Transverse colon (tissue), 4 donors: ENCODE measurements at places on chromosomes 12 and 14. TPM values are rescaled to one million over a fixed set of nuclear protein-coding genes. Genes with fewer than 3 reads are reported as not detected.

DNA sequence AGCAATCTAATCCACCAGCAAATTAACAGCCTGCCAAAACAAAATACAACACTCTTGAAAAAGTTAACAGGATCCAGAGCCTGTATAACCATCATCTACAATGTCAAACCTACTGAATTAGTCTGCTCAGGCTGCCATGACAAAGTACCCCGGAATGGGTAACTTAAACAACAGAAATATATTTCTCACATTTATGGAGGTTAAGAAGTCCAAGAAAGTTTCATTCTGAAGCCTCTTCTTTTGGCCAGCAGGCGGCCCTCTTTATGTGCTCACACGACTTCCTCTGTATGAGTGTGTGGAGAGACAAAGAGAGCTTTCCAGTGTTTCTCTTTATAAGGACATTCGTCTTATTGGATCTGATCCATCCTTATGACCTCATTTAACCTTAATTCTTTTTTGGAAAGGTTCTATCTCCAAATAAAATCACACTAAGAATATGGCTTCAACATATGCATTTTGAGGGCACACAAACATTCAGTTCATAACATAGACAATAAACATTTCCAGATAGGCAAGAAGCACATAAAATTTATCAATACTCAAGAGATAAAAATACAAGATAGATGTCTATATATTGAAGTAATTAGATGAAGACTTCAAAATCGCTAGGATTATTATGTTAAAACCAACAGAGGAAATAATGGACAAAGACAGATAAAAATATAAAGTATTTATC lies 5.9 kb upstream of the RERG start:
- DNase-seq = peak; percentile 42

DNA sequence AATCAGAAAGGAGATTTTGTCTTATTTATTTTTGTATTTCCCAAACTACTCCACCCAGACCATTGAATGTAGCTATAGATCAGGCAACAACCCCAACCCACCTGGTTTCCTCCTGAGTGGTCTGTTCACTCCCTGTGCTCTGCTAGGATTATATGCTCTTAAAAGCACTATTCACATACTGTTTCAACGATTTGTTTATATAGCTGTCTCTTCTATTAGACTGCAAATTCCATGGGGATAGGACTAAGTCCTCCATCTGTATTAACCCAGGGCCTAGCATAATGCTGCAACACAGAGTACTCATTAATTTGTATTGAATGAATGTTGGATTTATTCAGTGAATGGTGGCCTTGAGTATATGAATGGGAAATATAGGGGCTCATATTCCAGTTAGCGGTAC lies 307.6 kb downstream of the RAD51B start:
- no peak for DNase-seq

GRCh38 chr12:15393037-15393436 lies 70.7 kb downstream of the PTPRO start:
- no peak for DNase-seq

GRCh38 chr14:37170237-37170636 lies 2.2 kb downstream of the SLC25A21 start:
- no peak for DNase-seq

- no peak for DNase-seq
These were observed 188.7 kb upstream of the IGF1 start for GRCh38 chr12:102669056-102669455.

DNA sequence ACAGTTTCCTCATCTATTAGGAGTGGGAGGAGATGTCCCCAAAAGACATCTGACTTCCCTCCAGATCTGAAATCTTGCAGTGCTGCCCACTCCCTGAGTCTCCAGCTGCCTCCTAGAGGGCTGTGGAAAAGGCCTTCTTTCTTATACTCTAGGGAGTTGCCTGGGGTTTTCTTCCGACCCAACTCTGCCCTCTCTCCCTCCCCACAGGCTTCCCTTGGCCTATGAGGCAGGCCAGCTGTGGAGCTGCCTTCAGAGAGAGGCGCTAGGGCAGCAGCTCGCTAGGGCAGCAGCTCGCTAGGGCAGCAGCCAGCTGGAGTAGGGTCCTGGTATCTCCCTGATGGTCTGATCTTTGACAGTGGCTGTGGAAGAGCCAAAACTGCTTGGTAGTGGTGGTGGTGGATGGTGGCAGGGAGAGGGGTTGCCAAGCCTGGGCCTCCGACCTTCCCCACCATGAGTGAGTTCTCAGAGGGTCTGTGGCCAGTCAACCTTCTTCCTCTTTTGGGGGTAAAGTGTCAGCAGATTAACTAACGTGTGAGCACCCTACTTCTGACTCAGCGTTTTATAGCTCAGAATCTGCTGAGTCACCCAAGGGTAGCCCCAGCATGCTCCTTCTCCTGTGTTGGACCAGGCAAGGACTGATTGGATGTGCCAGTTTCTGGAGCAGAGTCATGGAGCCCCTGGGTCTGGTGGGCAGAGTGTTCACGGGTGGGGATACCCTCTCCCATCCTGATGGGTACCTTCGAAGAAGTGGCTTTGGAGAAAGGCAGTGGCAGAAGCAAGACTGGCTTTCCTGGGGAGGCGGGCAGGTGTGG lies 2.3 kb downstream of the SLC48A1 start:
- DNase-seq = no peak

GRCh38 chr14:75906680-75907280 lies 75.0 kb downstream of the TGFB3 start:
- peak; percentile 68 for DNase-seq

DNA sequence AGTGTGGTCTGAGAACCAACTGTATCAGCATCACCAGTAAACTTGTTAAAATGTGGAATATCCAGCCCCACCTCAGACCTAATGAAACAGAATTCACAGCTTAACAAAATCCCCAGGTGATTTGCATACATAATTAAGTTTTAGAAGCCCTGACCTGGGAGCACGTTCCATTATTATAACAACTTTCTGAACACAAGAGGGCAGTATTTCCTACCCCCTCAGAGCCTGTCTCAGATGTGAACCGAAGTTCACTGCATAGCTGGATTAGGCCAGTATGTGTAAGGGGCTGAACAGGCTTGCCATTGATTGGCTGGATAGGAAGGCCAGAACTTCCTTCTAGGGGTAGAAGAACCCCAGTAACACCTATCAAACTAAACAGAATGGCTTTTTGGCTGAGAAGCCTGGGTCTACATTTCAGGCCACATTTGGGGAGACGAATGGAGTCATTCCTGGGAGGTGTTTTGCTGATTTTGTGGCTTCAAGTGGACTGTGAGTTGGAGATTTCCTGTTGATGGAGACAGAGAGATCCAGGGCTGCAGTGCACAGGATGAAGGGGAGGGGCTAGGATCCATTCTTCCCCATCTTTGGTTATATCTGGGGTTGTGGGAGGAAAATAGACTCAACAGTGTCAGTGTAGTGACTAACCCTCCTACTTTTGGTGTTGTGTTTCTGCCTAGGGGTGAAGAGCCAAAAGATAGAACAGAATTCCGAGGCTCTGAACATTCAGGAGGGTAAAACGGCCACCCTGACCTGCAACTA lies 94.7 kb upstream of the OR4E1 start:
- no peak for DNase-seq

DNA sequence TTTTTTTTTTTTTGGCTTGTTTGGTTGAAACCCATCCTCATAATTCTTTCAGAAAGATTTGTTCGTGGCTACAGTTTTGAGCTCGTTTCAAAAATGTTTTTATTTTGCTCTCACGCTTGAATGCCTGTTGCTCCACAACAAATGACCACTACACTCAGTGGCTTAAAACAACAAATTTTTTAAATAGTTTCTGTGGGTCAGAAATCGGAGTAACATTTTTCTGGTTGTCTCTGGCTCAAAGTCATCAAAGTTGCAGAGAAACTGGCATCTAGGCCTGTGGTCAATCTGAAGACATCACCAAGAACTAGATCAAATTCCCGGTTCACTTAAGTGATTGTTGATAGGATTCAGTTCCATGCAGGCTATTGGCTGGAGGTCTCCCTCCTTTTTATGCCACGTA lies 560.0 kb downstream of the SNAPC1 start:
- no peak for DNase-seq

DNA sequence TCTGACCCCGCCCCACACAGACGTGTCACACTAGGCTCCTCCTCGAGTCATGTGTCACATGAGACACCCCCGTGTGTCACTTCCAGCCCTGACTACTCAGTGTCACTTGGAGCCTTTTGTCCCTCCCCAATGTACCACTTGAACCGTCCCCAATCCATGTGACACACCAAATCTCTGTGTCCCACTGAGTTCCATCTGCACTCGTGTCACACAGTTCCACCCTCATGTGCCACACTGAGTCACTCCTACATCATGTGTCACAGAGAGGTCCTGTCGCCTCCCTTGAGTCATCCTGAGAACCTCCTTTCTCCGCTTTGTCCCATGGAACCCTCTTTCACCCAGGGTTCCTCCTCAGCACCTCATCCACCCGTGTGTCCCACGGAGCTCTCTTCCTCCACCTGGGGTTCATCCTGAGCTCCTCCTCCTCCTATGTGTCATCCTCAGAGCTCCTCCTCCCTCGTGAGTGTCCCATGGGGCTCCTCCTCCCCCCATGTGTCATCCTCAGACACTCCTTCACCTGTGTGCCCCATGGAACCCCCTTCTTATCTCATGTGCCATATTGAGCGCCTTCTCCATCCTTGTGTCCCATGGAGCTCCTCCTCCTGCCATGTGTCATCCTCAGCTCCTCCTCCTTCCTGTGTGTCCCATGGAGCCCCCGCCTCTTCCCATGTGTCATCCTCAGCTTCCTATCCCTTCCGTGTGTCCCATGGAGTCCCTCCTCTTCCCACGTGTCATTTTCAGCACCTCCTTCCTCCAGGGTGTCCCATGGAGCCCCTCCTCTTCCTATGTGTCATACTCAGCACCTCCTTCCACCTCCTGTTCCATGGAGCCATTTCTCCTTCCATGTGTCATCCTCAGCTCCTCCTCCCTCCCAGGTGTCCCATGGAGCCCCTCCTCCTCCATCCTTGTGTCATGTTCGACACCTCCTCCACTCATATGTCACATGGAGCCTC lies 32.0 kb downstream of the RTL1 start:
- no peak for DNase-seq

GRCh38 chr14:57182760-57183503 lies 85.8 kb downstream of the EXOC5 start:
- no peak for DNase-seq

DNA sequence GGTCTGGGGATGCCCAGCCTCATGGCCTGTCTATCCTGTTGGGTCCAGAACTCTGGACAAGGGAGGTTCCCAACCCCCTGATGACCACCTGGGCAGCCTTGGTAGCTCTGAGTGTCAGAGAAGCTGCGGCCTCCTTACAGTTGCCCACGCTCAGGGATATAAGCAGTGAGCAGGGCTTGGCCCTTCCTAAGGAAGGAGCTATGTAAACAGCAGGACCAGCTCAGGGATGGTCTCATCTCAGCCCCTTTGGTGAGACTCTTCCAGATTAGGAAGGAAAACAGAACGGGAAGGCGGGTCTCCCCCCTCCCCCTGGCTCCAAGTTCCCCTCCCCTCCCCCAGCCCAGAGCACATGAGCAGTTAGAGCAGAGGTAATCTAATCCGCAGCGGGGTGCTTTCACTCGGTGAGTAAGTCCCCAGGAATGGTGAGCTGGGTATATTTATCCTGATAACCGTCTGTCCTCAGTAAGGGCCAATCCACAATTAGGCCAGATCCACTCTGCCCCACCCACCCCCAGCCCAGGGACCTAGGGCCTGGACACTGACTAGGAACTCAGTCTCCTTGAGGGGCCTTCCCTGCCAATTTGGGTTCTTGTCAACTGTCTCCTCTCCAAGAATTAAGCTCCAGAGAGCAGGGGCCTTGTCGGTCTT lies 29.5 kb upstream of the RPLP0 start:
- peak; percentile 51 for DNase-seq

DNA sequence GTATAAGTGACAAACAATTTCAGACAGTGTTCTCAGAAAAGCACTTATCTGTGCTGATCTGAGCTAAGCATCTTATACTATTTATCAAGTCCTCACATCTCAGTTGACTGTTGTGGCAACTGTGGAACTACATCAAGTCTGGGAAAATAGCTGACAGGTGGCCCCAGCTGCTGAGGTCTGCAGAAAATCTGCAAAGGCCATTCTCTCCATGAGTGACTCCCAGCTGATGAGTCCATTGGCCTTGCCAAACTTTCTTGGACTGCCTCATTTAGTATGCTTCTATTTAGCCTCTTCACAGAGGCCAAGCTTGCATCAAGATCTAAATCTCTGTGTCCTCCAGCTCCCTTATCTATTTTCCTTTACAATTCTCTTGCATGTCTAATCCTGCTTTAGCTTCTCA lies 174.5 kb upstream of the RBM19 start:
- DNase-seq = no peak

GRCh38 chr14:68946489-68946822 lies 32.6 kb downstream of the ACTN1 start:
- DNase-seq = no peak

- no peak for DNase-seq
These were observed 18.8 kb upstream of the MAGOHB start for GRCh38 chr12:10632226-10632625.

GRCh38 chr14:104794631-104794992 lies 936 bp downstream of the AKT1 start:
- DNase-seq = peak; percentile 38

DNA sequence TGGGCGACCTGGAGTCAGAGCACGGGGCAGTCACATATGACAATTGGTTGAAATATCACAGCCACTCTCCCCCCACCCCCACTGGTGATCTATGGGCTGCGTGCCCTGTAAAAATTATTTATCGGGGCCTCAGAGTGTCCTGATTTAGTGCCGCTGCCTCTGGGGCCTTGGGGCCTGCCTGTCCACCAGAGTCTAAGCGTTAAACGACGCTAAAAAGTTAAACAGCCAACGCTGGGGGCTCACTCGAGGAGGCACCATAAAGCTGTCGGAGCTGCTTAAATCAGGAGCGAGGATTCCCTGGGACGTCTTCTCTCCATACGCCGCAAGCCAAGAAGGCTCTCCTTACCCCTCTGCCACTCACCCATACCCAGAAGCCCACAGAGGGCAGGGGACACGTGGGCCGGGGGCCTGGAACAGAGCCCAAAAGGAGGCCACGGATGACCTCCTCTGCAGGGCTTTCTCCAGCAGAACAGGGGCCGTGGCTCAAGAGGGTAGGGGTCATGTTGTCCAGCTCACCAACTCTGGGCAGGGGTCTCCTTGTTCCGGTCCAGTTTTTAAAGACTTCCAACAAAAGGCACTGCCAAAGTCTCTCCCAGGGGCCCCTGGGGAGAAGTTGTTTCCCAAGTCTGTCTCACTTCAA lies 42.2 kb downstream of the SMUG1 start:
- DNase-seq = no peak

DNA sequence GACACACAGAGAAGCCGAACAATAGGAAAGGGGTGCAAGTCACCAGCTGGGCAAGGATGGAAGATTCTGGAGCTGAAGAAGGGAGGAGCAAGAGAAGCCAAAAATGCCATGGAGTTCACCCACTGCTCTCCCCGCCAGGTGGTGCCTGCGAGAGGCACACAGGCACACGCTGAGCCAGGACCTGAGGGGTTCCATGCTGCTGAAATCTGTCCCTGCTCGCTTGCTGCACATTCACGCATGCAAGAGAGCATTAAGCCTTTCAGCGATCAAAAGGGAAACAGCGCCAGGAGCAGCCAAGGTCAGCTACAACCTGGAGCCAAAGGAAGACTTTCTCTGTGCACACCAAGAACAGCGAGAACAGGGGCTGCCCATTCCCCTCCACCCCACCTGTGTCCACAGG lies 104.1 kb downstream of the ANO2 start:
- no peak for DNase-seq

Gene BRAP
- 10.8 TPM for total RNA-seq

Gene DNAI7
- total RNA-seq = not detected

Gene BCL7A
- 6.4 TPM for total RNA-seq

Gene B3GNT4
- not detected for total RNA-seq

Gene MYO1H
- total RNA-seq = not detected

Gene RESF1
- 81.8 TPM for total RNA-seq

Gene TIMELESS
- 0.75 TPM for total RNA-seq

Gene ANKS1B
- 6.4 TPM for total RNA-seq

Gene TBC1D30
- 5.2 TPM for total RNA-seq

Gene SDS
- total RNA-seq = 5.7 TPM

Gene DIO3
- 1.2 TPM for total RNA-seq

Gene HOXC4
- not detected for total RNA-seq

Gene NUBPL
- total RNA-seq = 9.1 TPM
